ENCODE measurements at places on chromosomes 13 and 19.

DNA sequence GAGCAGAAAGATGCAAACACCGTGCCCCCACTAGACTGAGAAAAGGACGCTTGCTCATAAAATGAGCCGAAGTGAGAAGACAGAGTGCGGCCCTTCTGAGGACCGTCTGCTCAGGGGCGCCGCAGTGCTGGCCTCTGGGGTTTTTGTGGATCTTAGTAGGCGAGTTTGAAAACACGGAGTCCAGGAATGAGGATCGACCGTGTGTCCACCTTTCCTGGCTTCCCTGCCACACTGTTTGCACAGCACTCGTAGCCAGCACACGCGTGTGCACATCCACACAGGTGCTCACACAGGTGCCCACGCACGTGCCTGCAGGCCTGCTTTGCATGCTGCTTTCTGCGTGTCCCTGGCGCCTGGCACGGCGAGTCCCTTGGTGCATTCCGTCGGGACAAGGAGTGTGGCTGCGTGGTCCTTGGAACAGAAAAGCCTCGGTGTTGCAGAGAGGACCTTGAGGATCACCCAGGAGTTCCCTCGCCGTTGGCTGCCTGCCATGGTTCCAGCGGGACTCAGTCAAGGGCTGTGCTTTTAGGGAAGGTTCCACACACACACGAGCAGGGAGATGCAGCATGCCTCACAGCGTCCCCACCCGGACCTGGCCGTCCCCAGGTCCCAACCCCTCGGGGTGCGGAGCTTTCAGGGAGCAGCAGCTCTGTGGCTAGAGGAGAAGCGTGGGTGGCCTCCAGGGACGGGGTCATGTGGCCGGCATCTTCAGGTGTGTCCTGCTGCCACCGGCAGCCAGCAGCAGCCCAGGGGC, 10.1 kb upstream of the ZNF554 start:
- DNase-seq, result no peak

DNA sequence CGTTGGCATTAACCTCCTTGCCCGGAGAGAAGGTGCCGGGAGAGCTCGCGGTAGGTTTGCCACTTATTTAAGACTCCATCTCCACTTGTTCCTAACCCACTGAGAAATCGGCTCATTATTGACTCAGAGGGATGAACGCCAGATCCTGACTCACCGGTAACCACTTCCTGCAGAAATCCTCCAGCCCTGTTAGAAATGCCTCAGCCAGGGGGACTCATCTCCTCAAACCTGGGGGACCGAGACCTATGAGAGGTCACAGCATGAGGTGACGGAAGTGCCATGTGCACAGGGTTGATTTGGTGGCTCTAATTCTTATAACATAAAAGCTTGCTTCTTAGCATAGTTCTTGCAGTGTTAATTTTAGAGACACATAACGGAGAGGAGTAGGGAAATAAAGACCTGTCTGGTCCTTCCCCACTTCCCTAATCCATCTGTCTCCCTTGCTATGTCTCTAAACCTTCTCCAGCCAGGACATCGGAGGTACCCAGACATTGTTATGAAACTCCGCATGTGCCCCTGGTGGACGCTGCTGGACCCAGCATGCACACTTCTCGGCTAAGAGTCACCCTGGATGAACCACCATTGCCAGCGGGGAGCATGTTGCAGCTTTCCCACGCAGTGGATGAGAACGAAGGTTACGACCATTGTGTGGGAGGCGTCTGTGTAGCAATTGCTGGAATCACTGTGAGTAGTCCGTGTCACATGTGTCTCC, 158.9 kb downstream of the EFNB2 start:
- DNase-seq, result no peak

DNA sequence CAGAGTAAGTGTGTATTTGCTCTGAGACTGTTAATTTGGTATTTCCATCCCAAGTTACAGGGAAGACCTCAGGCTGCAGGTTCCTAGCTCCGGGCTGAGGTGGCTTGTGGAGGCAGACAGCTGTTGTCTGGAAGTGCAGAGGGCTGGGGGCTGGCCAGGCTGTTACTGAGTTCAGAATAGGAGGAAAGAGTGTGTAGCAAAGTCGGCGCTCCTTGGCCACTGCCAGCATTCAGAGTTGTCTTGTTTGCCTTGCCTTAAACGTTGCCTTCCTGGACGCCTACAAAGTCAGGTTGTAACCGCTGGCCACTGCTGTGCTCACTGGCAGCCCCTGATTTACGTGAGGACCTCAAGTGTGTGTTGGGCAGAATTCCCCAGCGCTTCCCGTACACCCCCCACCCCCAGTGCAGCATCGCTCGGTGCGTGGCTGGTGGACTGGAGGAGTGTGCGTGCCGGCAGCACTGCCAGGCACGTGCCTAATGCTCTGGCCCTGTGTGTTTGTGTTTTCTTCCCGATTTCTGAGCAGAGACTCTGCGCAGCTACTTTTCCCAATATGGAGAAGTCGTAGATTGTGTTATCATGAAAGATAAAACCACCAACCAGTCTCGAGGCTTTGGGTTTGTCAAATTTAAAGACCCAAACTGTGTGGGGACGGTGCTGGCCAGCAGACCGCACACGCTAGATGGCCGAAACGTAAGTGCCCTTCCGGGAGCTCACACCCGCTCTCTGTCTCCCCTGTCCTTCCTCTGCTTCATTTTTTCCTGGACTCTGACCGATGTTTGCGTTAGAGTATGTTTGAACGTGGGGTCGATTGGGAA, 10.5 kb downstream of the DAZAP1 start:
- no peak for DNase-seq

GRCh38 chr13:107252428-107252827, 684.5 kb upstream of the ARGLU1 start:
- DNase-seq, result no peak

GRCh38 chr19:19530423-19530804, 1.7 kb downstream of the YJEFN3 start:
- no peak for DNase-seq

DNA sequence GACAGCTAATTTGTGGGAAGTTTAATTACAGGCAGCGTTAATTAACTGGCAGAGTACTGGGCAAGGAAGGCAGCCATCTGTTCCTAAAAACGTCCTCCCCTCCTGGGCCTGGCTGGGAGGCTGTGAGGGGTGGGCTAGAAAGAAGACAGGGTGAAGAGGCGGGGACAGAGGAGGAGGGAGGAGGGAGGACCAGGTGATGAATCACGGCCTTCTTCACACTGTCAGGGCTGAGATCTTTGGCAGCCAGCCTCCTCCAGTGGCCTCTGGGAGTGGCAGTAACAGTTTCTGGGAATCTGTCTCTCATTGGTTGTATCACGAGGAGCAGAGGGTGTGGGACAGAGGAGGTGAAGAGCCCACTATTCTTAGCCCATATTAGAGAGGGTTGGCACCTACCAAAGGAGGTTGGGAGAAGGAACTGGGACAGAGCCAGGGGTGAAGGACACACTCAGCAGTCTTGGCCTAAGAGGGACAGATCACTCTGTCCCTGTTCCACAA, 9.6 kb upstream of the ZNRF4 start:
- DNase-seq, result no peak

- DNase-seq, result no peak
Observed at GRCh38 chr19:3020321-3020960, 8.6 kb downstream of the TLE2 start.

- DNase-seq, result no peak
Observed at GRCh38 chr13:48319531-48320398, 16.2 kb downstream of the RB1 start.

DNA sequence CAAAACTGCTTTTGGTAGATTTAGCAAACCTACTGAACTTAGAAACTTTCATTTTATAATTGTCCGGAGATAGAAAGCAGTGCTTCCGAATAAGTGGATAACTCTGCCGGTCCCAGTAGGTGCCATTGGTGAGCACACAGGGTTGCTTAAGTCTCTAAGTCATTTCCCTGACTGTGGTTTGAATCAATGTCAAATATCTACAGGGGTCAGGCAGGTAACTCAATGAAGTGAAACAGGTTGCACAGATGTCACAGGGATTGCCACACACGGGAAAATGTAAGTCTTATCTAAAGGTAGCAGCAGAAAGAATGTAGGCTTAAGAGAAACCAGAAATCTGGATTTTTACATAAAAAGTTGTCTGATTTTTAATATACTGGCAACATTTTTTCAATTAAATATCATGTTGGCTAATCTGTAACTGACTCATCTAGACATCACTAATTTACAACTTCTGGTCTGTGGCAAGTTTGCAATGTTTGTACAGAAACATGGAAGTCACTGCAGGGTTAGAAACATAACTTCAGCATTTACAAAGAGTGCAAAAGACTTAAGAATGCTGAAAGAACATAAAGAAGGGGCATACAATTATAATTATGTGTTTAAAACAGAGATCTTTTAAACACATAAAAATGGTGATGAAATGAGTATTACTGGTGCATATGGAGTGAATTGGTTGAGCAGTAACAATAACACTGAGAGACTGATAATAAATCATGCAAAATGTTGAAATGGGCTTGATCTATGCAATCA, 14.3 kb upstream of the LRRC63 start:
- DNase-seq, result no peak

GRCh38 chr19:27679399-27679798, 1533.6 kb downstream of the UQCRFS1 start:
- DNase-seq, result no peak

GRCh38 chr19:30448386-30449077, 76.3 kb downstream of the ZNF536 start:
- no peak for DNase-seq

GRCh38 chr19:10137751-10138682, 18.3 kb upstream of the EIF3G start:
- no peak for DNase-seq

DNA sequence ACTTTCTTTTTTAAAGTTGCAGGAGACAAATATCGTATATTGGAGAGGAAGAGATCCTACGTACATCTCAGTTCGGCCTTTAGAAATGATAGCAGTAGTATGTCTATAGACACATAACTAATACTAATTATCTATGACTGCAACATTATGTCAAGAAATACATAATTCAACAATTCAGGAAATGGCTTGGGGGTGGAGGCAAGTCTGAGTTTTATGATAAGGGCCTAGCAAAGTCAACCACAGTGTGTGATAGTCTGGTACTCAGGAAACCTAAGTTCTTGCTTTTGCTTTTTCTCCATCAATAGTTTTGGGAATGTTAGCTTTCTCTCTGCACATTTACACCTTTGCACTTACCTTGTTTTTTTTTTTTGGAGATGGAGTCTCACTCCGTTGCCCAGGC, 27.5 kb upstream of the OBI1 start:
- DNase-seq, result no peak

- DNase-seq, result peak; percentile 51
Observed at GRCh38 chr13:113153810-113154748, 4.4 kb upstream of the PROZ start.

- no peak for DNase-seq
Observed at GRCh38 chr13:78485803-78486202, 117.5 kb downstream of the POU4F1 start.

- DNase-seq, result no peak
Observed at GRCh38 chr19:35524181-35524837, 3.8 kb downstream of the SBSN start.

DNA sequence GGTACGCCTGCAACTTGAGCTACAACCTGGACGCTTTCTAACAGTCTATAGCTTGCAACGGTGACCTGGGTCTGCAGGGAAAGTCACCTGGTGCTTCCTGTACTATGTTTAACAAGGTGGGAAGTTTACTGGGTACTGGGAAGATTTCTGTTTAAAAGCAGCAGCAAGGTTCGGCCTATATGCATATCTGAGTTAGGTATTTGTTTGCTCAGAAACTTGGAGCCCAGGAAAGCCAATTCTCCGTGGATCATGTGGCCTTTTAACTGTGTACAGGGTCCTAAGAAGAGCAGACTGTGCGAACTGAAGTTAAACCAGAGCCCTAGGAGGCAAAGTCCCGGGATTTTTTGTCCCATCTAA, 103.1 kb downstream of the STK24 start:
- DNase-seq, result no peak

- DNase-seq, result no peak
Observed at GRCh38 chr13:31703780-31704179, 35.5 kb upstream of the RXFP2 start.

DNA sequence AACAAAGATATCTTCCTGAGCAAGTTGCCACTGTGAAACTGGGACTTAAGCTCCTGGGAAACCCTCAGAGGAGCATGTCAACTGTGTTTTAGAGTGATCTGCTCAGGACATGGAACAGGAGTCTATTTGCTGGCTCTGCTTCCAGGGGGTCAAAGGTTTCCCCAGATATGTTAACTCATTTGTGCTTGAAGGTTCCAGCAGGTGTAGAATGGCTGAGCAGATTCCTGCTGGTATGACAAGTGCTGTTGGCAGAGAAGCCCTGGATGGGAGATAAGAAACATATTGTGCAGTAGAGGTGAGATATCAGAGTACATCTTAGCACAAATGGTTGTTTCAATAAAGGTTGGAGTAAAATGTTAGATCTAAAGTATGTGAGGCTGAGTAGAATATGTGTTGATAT, 282.7 kb upstream of the DACH1 start:
- no peak for DNase-seq

- no peak for DNase-seq
Observed at GRCh38 chr19:58398087-58398486, 2.6 kb downstream of the RNF225 start.

- no peak for DNase-seq
Observed at GRCh38 chr13:79681069-79681468, 200.1 kb downstream of the NDFIP2 start.

DNA sequence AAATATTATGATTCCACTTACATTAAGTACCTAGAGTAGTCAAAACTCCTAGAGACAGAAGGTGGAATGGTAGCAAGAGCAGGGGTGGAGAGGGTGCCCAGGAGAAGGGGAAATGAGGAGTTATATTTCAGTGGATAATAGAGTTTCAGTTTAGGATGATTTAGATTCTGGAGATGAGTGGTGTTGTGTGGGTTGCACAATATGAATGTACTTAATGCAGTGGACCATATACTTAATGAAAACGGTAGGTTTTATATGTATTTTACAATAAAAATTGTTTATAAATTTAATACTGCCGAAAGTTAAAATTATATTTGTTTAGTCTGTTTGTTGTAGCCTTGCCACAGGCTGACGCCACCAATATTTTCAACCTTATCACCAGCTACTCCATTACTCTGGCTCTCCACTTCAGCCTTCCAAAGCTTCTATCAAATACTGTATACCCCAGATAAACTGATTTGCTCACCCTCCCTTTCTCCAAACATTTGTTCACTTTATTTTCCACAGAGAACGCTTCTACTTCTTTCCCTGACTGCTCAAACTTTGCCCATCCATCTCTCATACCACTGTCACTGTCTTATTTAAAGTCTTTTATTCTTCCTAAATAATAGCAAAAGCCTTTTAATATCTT, 1.4 kb upstream of the RBM26 start:
- DNase-seq, result no peak

DNA sequence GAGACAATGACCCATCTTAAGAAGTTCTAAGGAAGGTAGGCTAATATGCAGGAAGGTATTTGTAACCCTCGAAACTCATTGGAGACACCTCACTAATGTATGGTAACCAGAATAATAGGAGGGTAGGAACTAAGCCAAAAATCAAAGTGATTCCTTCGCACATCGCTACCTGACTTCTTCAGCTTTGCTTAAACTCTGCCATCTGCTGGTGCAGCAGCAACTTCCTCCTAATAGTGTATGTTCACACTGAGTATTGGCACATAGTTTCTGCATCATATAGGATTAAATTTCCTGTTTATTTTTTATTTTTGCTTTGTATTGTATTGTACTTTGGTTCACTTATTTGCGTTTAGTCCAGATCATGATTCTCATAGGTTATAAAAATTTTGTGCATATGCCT, 676.2 kb downstream of the GPC5 start:
- DNase-seq, result no peak
